Cerebellum (tissue), 4 donors: ENCODE measurements at places on chromosomes 7 and 10. TPM values are rescaled to one million over a fixed set of nuclear protein-coding genes. Genes with fewer than 3 reads are reported as not detected.

DRGX gene
- total RNA-seq, result not detected

DNA sequence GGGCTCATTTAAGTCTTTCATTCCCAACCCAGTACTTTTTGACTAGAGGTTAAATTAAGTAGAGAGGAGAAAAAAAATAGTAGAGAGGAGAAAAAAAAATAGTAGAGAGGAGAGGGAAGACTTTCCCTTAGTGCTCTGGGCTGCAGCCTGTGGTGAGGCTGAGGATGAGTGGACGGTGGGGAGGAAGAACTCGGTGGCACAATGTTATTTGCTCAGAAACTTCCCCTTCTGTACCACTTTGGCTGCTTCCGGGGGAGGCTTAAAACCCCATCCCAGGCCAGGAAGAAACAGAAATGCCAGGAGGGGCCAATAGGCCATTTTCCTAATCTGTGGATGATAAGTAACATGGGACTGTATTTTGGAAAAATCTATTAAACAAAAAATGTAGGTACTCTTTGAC is 14.6 kb upstream of the MLXIPL start:
- DNase-seq, result no peak

DNA sequence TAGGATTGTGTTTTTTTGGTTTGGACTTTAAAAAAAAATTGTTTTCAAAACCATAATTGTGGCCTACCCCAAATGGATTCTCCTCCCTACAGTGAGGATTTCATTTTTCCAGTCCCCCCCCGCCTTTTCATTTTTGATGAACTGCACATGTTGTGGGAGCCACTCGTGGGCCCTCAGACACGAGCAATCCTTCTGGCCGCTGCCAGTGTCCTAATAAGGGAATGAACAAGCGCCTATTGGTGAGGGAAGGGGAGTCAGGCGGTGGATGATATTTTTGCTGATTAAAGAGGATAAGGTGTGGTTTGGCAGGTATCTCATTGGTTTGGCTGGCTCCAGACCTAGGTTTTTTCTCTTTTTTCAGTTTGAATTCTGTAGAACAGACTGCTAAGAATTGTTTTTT is 78.7 kb upstream of the AGBL3 start:
- no peak for DNase-seq

LMOD2 gene
- 0.18 TPM for total RNA-seq

GRCh38 chr7:43492896-43493295 is 90.0 kb upstream of the STK17A start:
- DNase-seq, result no peak

LIPN gene
- not detected for total RNA-seq

UCMA gene
- not detected for total RNA-seq

GRCh38 chr10:99920486-99920885 is 89.3 kb downstream of the DNMBP start:
- no peak for DNase-seq

DNA sequence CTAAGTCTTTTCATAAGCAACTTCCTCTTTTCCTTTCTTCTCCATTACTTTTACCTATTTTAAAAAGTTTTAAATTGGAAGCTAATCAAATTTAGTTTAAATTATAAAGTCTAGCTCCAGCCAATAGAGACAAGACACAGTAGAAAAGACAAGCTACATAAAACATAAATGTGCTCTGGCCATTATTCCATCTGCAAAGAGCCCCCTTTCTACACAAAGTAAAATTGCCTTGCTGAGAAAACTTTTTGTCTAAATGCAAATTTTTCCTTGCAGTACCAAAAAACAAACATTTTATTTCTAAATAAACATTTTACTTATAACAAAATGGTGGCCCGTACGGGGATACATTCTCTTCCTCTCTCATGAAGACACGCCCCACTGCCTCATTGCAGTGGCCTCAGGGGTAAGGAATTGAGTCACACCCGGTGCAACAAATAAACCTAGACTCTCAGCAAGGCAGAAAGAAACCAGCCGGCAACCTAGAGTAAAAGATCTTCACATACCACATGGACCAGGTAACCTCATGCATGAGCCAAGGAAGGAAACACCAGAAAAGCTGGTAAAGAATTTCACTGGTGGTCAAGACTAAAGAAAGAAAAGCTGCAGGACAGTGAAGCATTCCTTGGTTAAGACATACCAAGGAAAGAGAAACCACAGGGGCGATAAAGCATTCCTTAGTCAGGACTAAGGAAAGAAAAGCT is 71.6 kb upstream of the ZNF746 start:
- no peak for DNase-seq

TAS2R40 gene
- not detected for total RNA-seq

GRCh38 chr10:130957423-130957822 is 354.1 kb downstream of the TCERG1L start:
- no peak for DNase-seq
